DND-41 (cell line): ENCODE measurements at places on chromosomes 3 and 15.

DNA sequence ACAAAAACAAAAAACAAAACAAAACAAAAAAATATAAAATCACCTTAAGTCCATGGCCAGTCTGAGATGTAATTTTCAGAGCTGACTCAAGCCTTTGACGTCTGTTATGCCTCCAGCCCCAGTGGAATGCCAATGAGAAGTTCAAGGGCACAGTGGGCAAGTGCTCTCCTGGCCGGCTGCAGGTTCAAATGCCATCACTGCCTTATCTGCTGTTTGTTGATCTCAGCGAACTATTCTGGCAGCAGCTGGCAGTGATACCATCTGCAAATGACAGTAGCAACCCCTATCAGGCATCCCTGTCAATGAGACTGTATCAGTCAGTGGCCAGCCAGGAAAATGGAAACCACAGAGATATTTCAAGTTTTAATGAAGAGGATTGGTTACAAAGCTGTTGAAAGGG, 10.8 kb upstream of the PDE8A start:
- DNase-seq, result no peak

DNA sequence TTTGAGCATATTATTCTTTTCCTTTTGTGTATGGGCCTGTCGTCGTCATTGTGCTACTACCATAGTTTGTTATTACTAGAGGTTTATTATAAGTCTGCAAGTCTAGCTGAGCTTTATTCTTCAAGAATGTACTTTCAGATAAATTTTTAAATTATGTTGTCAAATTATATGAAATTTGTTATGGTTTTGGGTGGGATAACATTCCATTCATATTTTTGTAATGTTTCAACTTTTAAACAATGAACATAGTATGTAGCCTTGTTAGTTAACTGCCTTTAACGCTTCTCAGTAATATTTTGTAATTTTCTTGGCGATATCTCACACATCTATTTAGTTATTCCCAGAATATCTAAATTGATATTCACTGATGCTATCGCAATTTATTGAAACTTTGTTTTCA, 41.6 kb upstream of the GOLGA8B start:
- DNase-seq, result no peak

DNA sequence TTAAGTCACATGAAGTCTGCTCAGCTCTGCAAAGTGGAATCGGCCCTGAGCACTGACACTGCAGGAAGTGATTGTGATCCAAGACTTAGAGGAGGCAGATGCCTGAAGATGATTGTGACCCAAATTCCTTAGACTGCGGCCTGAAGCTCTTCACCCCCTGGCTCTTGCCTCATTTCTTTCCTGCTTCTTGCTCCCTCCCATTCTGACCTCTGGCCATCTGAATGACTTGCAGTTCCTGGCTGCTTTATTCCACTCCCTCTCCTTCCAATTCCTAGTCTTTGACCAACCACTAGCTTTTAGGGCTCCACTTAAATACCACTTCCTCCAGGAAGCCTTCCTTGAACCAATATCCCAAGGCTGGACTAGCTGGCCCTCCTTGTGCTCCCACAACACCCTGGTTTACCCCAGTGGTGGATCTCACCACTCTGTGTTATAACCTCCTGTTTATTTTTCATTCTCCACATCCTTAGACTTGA, 9.9 kb upstream of the EPB42 start:
- DNase-seq, result no peak

DNA sequence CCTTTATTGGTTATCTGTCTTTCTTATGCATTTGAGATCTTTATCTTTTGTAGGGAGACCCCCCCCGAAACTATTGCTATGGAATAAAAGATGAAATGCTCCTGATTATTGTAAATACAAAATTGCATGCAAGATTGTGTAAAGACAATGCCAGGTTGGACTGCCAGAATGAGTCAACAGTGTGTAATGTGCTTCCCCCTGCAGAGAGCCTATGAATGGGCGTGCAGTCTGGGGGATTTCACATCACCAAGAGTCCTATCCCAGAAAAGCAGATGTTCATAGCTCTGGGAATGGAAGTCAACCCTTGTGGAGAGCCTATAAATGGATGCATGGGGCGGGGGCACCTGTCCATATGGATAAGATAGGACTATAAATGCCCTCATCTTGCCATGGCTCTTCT, 584.3 kb downstream of the NSUN3 start:
- DNase-seq, result no peak

DNA sequence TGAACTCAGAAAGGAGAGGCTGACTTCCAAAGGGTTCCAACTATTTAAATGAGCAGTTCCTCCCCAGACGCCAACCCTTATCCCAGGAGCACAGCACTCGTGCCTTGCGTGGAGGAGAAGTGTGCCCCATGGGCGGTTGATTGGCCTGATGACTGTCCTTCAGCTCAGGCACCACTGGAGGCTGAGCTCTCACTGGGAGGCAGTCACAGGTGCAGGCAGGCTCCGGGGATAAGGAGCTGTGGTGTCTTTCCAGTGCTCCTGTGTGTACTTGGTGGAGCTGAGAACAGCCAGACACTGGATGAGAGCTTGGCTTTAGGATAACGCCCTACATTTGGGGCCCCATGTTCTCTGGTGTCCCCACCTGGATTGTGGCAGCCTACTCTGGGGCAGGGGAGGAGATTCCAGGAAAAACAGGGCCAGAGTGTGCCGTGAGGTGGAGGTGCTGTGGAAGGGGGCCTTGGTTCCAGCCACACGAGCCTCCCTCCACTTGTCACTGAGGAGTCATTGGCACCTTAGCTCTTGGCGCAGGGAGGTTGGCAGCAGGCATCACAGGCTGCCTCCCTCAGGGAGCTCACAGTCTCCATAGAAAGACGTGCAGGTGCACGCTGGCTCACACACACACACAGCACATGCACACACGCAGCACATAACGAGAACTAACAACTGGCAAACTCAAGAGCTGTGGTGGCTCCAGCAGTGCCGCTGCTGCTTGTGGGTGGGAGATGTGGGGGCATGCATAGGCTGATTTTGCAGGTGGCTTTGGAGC, 22.7 kb upstream of the EPHB3 start:
- no peak for DNase-seq

GRCh38 chr3:59185591-59186369, 136.0 kb upstream of the CFAP20DC start:
- DNase-seq, result no peak

DNA sequence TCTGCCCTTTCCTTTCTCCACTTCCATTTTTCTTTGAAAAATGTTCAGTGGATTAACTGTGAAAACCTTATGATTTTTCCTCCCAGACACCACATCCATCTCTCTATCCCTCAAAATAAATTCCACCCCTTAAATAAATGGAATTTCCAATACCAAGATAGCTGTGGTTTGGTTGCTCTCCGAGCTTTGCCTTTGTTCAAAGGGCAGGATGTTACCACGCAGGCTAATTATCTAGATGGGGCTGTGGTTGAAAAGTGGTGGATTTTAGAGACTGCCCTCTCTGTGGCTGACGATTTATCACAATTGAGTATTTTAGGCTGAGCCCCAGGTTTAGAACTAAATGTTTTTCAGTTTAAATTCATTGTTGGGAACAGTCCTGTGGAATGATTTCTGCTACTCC, 36.9 kb upstream of the CMSS1 start:
- DNase-seq, result peak; percentile 6

- no peak for DNase-seq
These were observed 24.4 kb downstream of the SEC61A1 start for GRCh38 chr3:128076483-128077201.

DNA sequence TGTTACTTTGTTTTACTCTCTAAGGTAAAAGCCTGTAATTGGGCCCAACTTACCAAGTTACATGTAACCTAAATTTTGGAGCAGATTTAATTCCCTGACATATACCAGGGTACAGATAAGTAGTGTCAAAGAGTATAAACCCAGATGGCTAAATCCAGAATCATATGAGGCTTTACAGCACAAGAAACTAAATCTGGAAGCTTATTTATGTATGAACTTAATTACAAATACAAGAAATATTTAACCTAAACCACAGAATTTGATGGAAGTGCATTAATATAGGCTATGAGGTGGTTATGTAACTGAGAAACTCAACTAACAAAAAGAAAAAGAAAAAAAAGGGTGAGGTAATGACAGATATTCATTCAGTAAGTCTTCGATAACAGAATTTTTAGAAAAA, 930.2 kb upstream of the ALCAM start:
- DNase-seq, result no peak

GRCh38 chr3:186986816-186987215, 56.5 kb downstream of the ST6GAL1 start:
- DNase-seq, result no peak

DNA sequence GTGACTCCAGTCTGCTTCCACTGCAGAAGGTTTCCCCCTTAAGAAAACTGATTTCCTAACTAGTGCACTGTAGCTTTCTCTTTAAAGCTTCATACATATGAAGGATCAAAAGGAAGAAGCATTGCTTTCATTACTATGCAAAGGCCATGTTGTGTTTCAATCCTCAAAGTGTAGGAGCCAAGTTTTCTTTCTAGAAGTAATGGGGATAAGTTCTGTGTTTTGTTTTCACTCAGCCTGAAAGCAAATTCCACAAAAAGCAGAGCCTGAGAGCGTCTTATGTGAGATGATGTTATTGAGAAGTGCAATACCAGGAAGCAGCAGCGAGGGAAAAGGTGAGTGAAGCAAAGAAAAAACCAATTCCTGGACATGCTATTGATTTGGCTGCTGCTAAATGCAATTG, 99.7 kb downstream of the GMNC start:
- DNase-seq, result no peak

GRCh38 chr3:149609595-149609994, 48.2 kb downstream of the WWTR1 start:
- DNase-seq, result no peak

- DNase-seq, result no peak
These were observed 147.1 kb upstream of the GBE1 start for GRCh38 chr3:81908561-81908960.

DNA sequence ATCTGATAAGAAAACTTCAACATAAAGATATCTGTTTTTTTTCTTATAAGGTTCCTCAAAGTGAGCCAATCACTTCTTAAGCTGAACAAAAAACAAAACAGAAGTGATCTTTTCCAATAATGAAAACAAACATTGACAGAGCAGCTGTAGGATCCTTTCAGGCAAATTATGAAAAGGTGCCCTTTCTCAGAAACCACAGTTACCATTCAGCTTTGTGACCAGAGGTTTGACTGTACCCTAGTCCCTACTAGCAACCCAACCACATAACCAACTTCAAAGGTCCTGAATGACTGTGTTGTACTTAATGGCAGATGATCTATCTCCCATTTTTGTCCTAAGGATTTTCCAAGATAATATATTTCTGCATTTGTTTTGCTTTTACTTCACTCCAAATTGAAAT, 39.4 kb upstream of the CCR2 start:
- DNase-seq, result peak; percentile 41

DNA sequence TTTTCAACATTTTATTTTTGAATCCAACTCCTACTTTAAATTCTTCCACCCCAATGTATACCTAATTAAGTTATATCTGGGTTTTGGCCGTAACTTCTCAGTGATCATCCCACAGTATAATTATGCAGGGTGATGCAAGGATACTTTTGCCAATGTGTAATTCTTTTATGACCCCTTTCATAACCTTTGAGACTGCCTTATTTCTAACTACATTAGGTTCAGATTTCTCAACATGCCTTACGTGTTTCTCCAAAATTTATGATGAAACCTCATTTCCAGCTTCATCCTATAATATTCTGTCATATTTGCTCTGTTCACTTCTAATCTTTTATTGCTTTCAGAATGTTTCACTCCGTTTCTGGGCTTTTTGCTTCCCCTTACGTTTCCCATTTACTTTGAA, 1229.6 kb upstream of the ALCAM start:
- no peak for DNase-seq

DNA sequence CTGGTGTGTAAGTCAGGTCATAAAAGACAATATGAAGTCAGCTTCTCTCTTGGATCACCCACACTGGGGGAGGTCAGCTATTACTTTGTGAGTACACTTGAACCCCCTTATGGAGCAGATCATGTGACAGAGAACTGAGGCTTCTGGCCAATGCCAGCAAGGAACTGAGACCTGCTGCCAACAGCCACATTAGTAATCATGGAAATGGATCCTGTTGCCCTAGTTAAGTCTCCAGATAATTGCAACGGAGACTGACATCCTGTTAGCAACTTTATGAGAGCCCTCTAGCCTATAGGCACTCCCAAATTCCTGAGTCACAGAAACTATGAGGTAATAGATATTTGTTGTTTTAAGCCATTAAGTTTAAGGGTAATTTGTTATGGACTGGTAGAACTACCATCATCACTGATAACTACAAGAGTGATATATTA, 110.4 kb upstream of the GMNC start:
- DNase-seq, result no peak

DNA sequence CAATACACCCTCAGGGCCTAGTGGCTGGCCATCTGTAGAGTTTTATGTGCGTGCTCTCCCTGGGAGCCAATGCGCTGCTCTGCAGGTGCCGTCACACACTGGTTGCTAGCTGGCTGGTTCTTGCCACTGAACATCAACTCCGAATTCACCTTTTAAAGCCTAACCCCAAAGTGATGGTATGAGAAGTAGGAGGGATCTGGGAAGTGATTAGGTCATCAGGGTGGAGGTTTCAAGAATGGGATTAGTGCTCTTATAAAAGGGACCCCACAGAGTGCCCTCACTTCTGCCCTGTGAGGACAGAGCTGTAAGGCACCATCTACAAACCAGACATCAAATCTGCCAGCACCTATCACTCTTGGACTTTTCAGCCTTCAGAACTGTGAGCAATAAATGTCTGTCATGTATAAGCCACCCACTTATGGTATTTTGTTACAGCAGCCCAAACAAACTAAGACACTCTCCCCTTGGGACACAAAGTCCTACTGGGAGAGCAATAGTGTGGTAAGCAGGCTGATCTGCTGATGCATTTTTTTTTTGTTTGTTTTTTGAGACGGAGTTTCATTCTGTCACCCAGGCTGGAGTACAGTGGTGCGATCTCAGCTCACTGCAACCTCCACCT, 20.3 kb downstream of the RGMA start:
- DNase-seq, result no peak

DNA sequence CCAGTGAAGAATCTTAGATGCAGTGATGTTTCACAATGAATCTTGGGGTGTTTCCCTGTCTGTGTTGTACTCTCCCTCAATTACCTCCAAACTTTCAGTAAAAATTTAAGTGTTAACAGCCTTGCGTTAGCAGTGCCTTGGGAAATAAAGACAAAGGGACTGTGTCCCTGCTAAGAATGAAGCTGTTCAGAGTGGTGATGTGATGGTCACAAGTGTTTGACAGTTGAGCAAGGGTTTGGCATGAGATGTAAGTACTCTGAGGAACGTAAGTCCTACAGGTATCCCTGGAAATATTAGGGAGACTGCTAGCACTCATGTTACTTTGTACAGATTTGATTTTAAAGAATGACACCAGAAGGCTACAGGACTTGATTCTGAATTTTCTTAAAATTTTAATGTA, 304.3 kb upstream of the DPH6 start:
- no peak for DNase-seq
